Foreskin fibroblast (primary cell): ENCODE measurements at places on chromosomes 3 and 15.

GRCh38 chr3:172071780-172072330 lies 32.5 kb downstream of the FNDC3B start:
- DNase-seq = no peak

DNA sequence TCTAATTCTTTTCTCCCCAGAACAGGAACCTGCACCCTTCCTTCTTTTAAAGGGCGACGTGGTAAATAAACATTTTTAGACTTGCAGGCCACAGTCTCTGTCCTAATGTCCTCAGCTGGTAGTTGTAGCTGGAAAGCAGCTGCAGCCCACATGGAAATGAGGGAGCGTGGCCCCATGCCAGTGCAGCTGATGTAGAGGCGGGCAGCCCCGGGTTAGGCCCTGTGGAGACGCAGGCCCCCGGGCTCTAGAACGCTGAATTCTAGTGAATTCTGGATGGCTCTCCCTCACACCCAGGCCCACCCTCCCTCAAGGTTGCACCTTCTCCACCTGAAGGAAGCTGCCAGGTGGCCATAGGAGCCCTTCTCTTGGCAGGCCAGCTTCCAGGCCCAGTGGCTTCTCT lies 52.3 kb downstream of the PGPEP1L start:
- DNase-seq = peak; percentile 69

- DNase-seq = no peak
Measured at GRCh38 chr15:34327906-34328305, 9.7 kb downstream of the SLC12A6 start.

- no peak for DNase-seq
Measured at GRCh38 chr3:32556332-32556731, 14.3 kb downstream of the DYNC1LI1 start.

DNA sequence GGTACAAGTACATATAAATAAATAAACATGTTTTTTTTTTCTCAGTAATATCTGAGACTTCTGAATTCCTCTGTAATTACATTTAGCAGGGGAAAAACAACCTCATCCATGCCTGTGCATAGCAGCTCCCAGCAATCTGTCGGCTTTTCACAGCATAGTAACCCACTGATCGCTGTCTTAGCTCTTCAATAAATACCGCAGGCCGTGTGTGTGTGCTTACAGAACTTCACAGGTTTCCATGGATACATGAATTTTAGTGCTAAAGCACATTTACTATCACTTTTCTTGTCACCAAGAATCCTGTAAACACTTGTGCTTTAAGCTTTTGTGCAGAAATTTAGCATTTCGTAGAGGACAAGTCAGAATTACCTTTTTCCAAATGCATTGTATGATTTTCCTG lies 4.0 kb upstream of the PLAAT1 start:
- DNase-seq = no peak

- DNase-seq = no peak
Measured at GRCh38 chr3:174959556-174960065, 100.5 kb downstream of the NAALADL2 start.

DNA sequence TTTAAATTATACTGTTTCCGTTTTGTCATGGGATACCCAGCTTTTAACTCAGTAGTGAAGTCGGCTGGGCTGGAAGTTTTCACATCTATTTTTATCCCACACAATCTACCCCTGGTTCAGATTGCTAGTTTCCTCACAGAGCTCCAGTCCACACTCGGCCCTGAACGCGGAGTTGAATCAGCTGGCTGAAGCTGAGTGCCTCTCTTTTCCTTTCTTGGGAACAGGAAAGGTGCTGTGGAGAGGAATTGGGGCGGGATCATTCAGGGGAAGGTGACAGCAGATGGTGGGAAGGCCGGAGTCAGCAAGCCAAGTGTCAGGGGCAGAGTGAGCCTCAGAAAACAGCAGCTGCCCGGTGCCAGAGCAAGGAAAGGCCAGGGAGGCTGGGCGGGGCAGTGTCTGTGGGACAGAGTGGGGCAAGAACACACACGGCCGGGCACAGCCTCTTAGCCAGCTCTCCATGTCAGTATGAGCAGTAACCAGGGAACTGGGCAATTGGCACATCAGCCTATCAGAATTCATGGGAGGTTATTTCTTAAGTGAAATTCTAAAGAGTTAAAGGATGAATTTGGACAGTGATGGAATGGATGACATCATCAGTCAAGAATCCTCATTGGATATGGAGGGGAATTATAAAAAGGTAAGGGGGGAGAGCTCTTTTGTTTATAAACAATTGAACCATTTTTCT lies 135.7 kb upstream of the IL12A start:
- peak; percentile 46 for DNase-seq
